Effector memory CD8-positive, alpha-beta T cell (primary cell): ENCODE measurements at places on chromosomes 12 and 14.

DNA sequence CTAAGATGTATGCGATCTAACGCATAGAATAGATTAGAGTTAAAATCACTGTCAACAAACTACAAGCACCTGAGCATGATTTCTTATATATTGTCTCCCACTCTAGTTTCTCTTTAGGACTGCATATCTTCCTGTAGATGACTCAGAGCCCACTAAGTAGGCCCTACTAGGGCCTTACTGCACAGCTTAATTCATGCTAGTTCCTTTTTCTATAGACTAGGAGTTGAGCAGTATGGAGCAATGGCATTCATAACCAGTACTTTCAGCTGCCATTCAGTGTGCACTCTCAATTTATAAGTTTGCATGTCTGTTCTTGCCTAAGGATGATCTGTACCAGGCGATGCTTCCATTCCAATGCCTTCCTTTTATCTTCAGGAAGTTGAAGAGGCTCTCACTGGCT is 103.5 kb downstream of the METTL25 start:
- no peak for DNase-seq

GRCh38 chr12:79200176-79200575 is 335.6 kb downstream of the SYT1 start:
- no peak for DNase-seq

DNA sequence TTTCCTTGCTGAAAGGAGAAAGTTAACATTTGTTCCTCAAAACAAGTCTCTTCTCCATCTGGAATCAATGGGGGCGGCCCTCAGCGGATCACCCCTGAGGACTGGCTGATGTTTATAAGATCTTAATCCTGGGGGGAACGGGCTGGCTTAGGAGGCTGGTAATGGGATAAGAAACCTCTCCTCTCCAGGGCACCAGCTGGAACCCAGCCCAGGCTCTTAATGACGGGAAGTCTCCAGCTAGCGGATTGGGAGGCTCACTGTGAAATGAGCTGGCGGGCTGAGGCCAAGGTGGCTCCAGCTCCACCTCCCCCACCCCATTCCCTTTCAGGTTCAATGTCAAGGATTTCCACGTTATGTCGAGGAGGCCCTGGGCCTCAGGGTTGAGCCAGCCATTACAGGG is 1133.0 kb downstream of the VRK1 start:
- no peak for DNase-seq

- DNase-seq = no peak
These were observed 199.5 kb upstream of the CAND1 start for GRCh38 chr12:67069451-67070306.
